LNCaP clone FGC (cell line): ENCODE measurements at places on chromosomes 6 and 20.

DNA sequence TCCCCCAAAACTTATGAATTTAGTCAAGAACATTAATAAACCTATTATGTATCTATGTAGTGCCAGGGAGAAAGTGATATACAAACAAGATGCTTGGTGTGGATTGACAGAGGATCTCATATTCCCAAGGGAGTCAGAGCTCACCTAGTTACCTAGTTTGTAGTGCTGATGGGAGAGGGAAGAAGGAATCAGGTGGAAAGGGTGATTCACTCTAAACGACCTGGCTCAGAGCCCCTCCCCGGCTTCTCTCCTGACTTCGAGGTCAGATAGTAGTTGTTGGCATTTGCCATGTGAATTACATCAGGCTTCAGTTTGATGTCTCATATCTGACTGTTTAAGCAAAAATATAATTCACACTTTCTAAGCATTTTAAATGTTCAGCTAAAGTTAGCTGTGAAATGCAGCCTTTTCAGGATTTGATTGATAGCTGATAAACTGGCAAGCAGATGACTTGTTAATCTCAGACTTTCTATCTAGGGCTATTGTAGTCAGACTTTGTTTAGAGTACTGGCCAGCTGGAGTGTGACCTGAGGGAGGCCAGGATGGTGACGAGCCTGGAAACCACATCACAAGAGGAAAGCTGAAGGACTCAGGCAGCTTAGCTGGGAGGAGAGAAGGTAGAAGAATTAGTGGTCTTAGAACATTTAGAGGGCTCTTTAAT lies 123.7 kb downstream of the AKAP7 start:
- peak; percentile 58 for DNase-seq

DNA sequence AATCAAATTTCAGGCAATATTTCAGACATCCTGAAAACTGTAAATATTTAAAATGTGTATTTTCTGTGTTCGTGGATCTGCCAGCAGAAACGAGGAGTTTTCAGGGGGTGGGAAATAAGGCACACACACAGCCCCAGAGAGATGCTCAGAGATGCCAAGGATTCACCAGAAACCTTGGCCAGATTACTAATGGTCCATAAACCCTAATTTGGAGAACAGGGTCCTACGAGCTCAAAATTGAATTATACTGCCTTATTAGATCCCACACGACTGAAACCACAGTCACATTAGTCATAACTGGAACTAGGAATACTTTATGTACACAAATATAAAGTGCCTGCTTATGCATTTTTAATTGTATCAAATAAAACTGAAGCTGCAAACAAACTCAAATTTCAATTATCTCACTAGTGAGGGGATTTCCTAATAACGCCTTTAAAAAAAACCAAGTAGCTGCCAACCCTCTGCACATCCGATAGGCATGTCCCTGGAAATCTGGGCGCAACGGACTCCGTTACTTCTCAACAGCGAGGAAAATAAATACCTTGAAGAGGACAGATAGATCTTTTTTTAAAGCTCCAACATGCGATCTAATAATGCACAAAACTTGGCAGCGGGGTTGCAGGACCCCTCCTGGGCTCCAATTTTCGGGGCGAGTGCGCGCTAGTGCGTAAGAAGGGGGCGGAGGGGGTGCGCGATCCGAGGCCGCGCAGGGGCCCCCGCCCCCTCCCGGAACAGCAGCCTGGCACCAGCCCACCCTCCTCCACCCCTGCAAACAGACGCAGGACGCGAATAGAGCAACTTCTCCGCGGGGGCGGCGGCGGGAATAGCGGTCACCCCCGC lies 897 bp downstream of the CHD6 start:
- no peak for DNase-seq

DNA sequence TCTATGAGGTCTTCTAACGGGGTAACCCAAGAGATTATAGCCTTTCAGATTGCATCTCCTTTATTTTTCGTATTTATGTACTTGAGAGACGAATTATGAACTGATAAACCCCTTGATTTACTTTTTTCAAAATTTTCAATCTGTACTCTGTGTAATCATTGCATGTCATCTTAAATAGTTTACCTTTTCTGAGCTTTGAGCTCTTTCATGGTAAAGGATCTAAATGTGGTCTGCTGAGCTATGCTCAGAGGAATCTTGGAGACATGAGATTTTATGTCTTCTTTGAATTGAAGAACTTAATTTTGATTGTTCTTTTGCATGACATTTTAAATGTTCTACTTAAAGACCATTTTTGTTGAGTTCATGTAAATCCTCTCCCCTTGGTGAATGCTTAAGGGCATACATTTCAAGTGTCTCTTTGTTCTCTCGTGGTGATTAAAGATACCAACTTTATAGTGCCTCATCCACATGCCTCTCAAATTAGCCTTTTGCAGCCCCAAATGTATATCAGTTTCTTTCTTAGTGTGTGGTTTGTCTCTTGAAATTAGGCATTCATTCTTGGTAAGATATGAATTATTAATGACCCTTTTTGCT lies 116.3 kb upstream of the SCGN start:
- no peak for DNase-seq

- DNase-seq, result peak; percentile 48
Measured at GRCh38 chr20:45095805-45096238, 5.1 kb downstream of the KCNS1 start.

GRCh38 chr6:31620586-31621319 lies at the start of gene PRRC2A:
Gene PRRC2A, plus strand, starts transcription at chr6:31620715. Its CDS starts 2,075 bp downstream, at chr6:31622790.
- no peak for DNase-seq
